Activated CD4-positive, CD25-positive, alpha-beta regulatory T cell treated with anti-CD3 and anti-CD28 coated beads, Interleukin-2, amount 50 U/mL, for 16 hours (primary cell): ENCODE measurements at places on chromosomes 16 and 17.

GRCh38 chr16:85541980-85542900, 70.9 kb upstream of the GSE1 start:
- no peak for DNase-seq

DNA sequence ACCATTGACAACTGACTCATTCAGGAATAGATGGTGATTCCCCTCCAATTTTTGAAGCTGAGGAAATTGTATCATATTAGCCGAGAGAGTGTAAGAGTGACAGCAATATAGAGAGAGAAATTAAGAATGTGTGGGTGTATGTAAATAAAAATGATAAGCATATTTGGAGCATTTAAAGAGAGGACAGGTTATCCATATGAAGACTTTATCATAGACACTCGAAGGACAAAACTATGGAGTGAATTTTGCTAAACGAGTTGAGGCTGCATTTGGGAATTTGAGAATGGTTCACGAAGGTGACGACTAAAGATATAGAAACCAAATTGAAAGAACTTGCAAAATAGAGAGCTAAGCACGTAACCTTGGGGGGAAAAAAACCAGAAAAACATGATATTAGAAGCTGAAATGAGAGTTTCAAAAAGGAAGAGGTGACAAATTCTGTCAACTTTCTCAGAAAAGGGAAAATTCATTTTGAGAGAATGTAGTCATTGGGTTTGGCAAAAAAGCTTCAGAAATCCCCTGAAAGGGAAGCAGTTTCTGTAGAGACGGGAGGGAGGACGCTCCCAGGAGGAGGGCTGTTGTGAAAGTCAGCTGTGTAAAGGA, 129.7 kb downstream of the KCNJ2 start:
- no peak for DNase-seq

GRCh38 chr16:57647136-57647875, 18.9 kb downstream of the ADGRG1 start:
- no peak for DNase-seq

DNA sequence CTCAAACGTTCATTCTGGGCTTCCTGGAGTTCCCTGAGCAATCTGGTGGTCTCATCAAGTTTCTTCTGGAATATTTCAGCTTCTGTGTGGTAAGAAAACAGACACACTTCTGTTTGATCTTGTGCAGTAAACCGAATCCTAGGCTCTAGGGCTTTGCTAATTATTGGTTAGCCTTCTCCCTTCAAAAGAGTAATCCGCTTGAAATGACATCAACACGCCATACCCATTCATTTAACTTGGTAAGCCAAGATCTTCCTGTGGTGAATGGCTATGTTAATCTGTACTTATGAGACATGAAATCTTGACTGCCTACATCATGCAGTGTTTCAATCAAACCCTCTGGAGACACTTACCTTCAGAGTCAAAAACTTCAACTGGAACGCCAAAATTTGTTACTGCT, 48.5 kb downstream of the BRD7 start:
- no peak for DNase-seq

DNA sequence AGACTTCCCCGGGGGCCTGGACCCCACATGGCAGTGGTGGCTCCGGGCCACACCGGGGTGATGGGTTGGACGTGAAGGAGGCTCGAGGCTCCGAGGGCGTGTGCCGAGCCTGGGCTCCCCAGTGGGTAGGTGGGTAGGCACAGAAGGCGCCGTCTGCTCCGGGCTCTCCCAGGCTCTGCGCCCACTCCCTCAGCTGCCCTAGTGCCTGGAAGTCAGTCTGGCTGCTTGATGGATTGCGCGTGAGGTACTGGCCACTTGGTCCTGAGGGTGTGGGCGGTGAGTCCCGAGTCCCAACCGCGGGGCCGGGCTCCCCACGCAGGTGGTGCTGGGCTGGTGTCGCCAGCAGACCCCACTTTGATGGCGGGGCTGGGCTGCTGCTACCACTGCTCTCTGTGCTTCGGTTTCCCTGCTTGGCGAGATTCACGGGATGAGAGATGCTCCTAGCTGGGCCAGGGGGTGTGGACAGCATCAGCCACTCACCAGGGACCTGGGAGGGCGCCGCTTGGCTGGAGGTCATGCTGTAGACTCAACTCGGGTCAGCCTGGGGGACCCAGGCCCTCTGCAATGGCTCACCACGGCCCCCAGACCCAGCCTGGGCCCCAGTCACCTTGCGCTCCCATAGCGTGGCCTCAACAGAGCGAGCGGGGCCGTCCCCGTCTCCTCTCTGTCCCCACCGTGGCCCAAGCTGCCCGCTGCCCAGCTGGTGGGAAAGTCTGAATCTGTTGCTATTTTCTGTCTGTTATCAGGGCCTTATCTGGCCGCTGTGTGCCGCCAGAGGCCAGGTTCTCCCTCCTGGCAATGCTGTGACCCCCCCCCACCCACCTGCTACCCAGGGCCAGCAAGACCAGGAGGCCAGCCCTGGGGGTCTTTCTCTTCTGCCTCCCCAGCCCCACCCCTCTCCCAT, 26.1 kb downstream of the ZFPM1 start:
- DNase-seq: no peak

DNA sequence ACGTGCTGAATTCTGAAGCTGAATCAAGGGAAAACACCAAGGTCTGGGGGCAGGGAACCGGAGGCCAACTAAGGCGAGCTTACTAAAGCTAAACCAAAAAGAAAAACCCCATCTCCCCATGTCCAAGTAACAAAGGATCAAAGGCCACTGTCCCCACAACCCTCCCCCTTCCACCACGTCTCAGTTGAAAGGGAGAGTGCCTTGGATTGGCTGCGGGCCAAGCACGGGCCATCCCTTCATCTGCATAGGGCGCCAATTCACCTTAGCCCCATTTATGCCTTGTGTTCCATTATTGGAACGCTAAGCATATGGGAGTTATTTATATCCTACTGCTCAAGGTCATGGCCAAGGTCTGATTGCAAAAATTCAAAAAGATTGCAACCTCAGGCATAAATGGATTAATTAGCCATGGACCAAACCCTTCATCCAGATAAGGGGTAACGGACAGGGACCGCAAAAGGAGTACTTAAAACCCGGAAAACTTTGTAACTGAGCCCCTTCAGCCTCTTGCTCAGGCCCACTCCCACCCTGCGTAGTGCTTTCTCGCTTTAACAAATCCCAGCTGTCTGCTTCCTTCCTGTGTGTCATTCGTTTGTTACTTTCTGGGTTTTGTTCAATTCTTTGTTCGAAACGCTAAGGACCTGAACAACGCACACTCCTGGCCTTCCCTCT, 740 bp upstream of the ATP6V0D1 start:
- peak; percentile 8 for DNase-seq

GRCh38 chr16:27671410-27671809, 121.5 kb downstream of the KATNIP start:
- DNase-seq: no peak

- no peak for DNase-seq
Observed at GRCh38 chr17:2177235-2177811, 122.4 kb downstream of the HIC1 start.

- DNase-seq: no peak
Observed at GRCh38 chr16:85445064-85445778, 167.9 kb upstream of the GSE1 start.

GRCh38 chr17:55327225-55328088, 62.7 kb downstream of the HLF start:
- DNase-seq: no peak

DNA sequence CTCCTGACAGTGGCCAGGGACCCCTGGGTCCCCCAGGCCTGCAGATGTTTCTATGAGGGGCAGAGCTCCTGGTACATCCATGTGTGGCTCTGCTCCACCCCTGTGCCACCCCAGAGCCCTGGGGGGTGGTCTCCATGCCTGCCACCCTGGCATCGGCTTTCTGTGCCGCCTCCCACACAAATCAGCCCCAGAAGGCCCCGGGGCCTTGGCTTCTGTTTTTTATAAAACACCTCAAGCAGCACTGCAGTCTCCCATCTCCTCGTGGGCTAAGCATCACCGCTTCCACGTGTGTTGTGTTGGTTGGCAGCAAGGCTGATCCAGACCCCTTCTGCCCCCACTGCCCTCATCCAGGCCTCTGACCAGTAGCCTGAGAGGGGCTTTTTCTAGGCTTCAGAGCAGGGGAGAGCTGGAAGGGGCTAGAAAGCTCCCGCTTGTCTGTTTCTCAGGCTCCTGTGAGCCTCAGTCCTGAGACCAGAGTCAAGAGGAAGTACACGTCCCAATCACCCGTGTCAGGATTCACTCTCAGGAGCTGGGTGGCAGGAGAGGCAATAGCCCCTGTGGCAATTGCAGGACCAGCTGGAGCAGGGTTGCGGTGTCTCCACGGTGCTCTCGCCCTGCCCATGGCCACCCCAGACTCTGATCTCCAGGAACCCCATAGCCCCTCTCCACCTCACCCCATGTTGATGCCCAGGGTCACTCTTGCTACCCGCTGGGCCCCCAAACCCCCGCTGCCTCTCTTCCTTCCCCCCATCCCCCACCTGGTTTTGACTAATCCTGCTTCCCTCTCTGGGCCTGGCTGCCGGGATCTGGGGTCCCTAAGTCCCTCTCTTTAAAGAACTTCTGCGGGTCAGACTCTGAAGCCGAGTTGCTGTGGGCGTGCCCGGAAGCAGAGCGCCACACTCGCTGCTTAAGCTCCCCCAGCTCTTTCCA, 25.1 kb downstream of the C1QTNF1 start:
- DNase-seq: no peak

DNA sequence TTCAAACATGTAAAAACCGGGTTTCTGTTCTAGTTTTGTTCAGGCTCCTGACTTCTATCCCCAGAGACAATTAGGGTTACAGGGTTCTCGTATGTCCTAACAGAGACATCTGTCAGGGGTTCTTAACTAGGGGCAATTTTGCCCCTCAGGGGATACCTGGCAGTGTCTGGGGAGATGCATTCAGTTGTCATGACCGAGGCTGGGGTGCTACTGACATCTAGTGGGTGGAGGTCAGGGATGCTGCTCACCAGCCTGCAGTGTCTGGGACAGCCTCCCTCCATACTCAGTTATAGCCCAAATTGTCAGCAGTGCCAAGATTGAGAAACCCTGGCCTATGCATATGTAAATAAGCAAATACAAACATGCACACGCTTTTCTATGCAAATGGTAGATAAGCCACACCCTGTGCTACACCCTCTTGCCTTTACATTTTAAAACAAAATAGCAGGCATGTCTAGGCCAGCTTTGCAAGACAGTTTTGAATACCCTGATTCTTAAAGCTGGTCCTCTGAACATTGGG, 37.4 kb downstream of the CLEC16A start:
- DNase-seq: no peak

DNA sequence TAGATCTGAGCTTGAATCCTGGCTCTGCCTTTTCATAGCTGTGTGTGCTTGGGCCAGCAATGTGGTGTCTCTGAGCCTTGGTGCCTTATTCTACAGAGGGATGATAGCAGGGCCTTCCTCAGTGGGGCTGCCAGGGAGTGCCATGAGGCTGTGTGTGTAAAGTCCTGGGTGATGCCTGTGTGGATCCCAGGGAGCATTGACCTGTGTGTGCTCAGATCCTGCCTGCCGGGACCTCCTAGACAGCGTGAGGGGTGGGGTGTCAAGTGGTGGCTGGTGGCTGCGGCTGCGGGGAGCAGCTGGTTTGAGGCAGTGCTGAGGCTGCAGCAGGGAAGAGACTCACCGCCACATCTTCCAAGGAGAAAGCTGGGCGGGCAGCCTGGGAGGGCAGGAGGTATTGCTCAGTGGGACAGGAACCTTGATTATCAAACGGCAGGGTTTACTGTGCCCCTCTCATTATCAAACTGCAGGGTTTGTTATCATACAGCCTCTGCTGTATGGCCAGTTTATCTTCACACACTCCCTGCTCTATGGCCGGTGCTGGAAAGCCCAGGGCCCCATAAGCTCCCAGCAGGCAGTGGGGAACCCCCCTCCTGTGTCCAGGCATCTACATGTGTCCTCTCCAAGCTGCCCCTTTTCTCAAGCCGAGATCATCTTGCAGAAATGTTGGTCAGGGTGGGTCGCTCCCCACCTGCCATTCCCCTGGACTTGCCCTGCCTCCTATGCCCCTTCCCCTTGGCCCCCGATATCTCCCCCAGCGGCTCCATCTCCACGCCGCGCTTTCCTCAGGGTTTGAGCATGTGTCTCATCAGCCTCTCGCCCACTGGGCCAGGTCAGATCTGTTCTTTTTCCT, 3.1 kb upstream of the ADCY7 start:
- no peak for DNase-seq

- no peak for DNase-seq
Observed at GRCh38 chr16:48217708-48218107, 26.4 kb upstream of the LONP2 start.

DNA sequence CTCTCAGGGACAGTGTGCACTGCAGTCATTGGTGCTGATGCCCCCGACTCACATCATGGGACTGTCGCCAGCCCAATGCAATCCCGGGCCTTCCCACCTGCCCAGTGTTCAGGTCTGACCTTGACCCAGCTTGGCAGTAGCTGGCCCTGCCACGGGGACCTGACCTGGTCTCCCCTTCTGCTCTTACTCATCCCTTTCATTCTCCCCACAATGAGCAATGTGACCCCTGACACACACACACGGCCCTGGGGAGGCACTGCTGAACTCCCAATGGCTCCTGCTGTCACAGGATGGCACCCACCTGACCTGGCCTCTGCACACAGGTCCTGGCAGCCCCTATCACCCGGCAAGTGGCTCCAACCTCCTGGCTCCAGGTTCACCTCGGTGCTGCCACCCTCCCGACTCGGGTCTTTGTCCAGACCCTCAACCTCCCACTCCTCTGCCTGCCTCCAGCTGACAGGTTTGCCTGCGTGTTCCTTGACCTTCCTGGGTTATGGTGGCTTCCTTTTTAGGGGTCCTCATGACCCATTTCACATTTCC, 6.6 kb downstream of the CD300C start:
- DNase-seq: no peak

DNA sequence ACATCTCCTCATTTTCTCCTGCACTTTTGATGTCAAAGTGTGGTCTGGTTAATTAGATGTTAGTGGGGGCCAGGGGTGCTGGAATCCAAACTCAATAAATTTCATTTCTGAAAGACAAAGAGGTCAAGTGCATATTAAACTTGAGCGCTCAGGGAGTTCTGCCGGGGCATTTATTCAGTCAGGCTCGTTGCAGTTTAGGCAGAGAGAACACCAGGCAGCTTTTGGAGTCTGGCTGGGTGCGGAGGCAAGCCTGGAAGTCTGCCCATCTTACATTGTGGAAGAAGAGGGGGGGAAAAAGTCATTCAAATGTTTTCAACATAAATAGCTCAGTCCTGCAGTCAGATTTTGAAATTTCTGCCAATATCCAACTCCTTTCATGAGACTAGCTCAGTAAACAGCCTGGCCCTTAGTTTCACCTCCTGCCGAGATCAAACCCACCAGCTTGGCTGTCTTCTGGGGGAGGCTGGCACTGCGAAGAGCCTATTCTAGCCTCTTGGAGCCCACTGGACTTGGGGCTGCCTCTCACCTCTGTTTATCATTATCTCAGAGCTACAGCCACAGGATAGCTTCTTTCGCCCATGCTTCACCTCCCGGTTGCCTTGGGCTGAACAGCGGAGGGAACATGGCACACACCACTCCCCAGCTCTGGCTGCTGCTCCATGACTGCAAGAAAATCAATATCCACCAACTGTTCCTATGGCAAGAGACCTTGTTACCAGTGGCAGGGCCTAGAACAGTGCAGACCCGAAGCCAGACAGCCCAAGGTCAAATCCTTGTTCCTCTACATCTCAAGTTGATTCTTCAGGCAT, 177.4 kb upstream of the CDH5 start:
- DNase-seq: no peak

DNA sequence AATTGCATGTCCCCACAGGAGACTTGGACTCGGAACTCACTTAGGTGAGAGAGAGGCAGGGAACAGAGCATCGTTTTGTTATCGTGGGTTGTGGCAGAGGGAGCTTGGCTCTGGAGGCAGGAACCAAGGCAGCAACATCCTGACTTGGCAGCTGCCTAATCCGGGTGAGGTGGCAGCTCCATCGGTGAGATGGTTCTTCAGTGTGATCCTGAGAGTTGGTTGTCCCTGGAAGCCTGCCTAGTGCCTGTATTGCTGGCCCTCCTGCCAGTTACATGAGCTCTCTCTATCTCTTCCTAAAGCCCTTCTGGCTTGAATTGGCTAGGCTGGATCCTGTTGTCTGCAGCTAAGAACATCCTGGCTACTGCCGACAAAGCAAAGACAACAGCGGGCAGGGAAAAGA, 19.9 kb upstream of the SEC14L1 start:
- no peak for DNase-seq
